ENCODE measurements at places on chromosomes 2 and 18.
A peak's percentile ranks its signal among the peaks of the same experiment; 100 is the strongest.

DNA sequence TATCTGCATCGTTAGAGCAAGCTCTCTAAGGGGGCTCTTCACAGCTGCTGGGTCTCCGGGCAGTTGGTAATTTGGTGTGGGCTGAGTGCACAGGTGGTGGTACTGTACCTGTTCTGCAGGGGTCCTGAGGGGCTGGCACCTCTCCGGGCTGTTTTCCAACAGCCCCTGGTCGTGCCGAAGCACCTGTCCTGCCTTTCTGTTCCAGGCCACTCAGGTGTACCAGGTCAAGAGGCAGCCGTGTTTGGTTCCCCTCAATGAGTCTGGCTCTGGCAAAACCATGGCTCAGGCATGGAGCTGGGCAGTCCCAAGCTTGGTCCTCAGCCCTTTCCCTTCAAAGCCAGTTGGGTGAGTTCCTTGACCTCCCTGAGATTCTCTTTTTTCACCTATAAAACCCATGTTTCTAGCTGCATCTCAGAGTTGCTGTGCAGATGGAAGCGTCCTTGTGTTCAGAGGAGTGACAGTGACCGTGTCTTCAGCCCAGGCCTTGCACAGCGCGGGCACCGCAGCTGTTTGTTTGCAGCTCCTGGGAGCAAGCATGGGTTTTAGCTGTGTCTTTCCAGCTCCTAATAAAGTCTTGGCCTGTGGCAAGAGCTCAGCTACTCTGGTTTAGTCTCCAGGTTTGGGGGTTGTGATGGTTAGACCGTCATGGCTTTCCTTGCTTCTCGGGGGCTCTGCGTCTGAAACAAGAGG, 110.9 kb downstream of the GLI2 start:
- no peak for DNase-seq

DNA sequence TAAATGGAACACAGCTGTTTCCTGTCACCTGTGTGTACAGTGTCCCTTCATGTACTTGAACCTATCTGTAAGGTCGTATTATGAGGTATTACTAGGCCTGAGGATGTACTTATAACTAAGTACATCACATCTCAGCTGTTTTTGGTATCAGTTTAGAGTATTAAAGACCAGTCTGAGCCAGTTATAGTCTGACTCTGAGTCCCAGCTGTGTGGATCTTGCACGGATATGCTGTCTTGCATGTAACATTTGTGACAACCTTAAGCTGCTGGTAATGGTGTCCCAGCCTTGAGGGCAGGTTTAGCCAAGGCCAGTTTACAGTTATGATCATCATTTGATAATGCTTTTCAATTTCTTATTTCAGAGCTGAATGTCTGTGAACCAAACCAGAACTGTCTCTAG, 496.3 kb downstream of the SLC4A3 start:
- DNase-seq, result no peak

DNA sequence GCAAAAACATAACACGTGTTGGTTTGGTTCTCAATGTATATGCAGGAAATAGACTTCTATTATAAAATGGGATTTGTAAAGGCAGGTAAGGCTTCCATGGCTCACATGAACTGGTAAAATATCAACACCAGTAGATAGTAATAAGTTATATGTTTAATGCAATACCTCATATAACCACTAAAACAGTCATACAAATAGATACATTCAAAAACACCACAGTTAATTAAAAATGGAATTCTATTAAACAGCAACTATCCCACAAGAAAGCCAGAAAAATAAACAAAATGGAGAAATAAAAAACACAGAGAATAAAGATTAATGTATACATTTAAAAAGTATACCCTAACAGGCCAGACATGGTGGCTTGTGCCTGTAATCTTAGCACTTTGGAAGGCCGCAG, 243.8 kb upstream of the LRATD1 start:
- no peak for DNase-seq

DNA sequence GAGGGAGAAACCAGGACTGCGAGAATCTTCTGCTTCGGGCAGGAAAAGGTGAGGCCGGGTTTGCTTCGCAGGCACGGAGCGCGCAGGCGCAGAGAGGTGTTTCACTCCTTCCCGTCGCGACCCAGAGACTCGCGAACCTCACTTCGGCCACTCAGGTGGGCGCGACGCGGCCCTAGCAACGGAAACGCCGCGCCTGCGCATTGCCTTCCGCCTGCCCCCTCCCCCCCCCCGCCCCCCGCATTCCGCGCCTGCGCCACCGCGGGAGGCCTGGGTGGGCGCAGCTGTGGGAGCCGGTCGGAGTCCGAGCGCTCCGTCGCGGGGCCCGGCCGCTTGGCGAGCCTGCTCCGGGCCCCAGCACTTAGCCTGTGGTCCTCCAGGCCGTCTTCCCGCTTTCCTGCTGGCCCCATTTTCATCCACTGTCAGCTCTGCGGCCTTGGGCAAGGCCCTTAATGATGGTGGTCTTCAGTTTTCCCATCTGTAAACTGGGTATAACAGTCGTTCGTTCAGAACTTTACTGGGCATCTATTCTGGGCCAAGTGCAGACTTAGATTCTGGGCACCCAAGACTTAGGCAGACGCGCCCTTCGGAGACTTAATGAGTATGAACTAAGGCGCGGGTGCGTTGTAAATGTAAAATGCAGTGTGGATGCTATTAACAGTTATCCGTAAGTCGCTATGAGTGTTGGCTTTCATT, 62.1 kb upstream of the ACKR3 start:
- peak; percentile 83 for DNase-seq

- DNase-seq, result no peak
Observed at GRCh38 chr18:48831113-48831759, 119.5 kb downstream of the SMAD7 start.

- no peak for DNase-seq
Observed at GRCh38 chr2:179561702-179562101, 297.1 kb upstream of the SESTD1 start.

DNA sequence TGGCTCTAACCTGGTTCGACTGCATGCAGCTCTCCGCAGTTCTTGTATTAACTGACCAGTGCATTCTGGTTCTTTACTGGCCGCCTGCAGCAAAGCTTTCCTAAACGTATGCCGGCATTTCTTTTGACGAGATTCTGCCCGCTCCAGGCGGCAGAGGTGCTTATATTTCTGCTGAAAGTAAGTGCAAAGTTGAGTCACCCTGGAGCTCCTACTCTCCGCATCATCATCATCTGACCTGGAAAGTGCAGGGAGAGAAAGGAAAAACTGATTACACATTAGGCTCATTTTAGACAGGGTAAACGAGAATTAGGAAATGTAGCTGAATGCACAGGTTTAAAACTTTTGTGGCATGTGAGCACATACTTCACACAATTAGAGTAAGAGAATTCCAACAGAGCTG, 57.9 kb downstream of the INO80D start:
- DNase-seq, result no peak

DNA sequence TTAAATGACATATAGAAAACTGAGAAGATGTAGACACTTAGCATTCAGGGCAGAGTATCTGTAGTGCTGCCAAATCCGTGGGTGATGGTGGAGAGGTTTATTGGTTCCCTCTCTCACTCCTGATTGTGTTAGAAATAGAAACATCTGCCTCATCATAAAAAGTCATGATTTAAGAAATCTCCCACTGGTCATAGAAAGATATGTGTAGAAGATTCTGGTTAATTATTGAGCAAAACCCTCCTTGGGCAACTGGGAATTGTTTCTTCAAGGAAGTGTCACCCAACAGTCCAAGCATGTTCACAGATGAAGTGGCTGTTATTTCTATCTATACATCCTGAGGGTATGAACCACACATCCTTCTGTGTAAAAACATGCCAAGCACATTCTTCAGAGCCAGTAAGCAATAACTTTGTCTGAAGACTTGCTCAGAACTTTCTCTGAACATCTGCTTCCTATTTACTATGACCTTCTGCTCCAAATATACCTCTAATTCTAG, 33.6 kb upstream of the CHRNA1 start:
- no peak for DNase-seq

DNA sequence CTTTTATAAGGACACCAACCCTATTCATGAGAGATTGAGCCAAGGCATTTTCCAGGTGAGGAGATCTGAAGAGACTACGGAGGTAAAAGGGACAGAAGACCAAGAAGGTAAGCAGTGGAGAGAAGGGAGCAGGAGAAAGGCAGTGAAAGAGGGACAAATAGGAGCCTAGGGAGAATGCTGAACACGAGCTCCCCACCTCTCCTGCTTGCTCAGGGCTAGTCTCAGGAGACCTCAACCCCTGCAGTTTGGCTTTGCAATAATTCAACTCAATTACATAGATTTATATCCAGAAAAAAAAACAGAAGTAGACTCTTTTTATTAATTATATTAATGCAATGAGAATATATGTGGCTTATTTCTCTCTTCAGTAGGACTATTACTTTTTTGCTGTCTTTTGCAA, 91.0 kb upstream of the DDX18 start:
- DNase-seq, result no peak

GRCh38 chr2:174753038-174753633, 11.1 kb downstream of the CHRNA1 start:
- no peak for DNase-seq

DNA sequence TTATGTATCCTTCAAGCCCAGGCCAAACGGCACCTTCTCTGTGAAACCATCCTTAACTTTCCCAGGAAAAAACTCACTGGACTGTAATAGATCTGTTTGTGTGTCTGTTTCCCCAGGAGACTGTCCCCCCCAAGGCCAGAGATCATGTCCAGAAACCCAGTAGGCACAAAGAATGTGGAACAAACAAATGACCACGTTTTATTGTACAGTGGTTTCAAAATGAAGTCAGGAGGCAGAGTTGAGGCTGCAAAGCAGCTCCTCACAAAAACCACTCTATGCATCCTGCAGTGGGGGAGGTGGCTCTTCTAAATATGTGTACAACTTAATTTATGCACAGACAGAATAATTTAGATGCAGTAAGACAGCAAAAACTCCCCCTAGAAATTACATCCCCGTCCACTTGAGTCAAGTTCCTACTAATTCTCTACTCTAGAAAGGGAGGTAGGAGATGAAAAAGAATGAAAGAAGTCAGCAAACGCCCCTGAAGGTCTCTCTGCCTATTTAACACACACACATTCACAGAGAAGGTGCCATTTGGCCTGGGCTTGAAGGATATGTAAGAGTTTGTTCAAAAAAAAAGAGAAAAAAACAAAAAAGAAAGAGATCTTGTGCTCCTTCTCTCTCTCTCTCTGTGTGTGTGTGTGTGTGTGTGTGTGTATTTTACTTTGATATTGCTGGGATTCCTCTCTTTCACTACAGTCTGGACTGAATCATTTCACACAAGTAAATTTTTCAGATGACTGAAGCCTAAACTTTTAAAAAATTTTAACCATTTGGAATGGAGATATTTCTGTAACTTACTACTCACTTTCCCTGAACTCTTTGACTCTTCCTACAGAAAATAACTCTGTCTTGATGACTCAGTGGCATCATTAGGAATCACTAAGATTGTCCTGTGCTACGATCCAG, 19.5 kb downstream of the BCL2 start:
- DNase-seq, result no peak

DNA sequence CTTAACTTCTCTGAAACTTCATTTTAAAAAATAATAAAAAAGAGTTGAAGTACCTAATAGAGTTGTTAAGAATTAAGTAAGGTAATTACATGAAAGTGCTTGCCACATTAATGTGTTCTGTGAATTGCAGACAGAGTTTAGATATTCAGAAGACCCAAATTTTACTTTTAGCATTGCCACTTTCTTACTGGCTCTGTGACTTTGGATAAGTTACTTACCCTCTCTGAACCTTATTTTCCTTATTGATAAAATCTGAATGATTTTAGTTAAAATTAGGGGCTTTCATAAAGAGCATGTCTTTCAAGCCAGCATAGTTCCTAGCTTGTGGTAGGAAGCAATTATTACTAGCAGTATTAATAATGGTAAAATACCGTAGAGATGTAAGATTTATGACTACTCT, 101.2 kb upstream of the CREB1 start:
- DNase-seq, result no peak

GRCh38 chr2:234488913-234489451, 7.9 kb downstream of the ARL4C start:
- DNase-seq, result no peak

GRCh38 chr2:72911256-72911655, 6.1 kb upstream of the EMX1 start:
- DNase-seq, result no peak

GRCh38 chr2:25698752-25699151, 25.4 kb upstream of the DTNB start:
- no peak for DNase-seq

- DNase-seq, result peak; percentile 33
Observed at GRCh38 chr2:26647981-26648380, 6.8 kb upstream of the CIB4 start.

DNA sequence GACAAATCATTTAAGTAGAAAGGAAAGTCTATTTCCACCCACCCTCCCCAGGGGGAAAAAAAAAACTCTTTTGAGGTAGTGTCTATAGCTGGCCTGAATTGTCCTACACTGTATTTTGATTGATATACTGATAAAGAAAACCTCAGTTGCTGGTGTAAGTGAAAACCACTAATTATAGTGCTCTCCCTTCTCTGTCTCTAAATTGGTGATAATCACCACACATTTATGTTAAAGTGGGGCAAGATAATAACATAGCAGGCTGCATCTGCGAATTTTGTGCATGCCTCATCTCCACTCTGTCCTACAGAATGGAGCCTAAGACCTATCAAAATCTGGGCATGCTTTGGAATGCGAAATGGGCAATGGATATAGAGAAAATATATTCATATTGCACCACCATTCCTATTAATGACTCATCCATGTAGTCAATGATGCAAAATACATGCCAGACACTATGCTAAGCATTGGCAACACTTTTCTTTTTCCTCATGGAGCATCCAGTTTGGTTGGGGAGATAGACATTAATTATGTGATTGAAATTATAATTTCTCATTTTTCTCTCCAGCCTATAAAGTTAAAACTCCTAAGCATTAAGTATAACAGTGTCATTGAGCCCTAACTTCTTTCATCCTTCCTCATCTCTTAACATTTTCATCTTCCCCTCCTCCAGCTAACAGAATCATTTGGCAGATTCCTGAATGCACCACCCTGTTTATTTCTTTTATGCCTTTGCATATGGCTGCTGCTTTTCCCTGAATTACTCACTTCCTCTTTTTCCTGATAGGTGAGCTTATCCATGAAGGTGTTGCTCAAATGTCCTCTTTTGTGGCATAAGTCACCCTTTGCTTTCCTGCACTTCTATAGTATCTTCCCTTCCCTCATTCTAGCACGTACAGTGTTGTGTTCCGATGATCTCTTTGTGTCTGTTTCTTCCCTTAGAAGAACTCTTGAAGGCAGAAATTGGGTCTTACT, 58.2 kb downstream of the SLC9A2 start:
- no peak for DNase-seq

DNA sequence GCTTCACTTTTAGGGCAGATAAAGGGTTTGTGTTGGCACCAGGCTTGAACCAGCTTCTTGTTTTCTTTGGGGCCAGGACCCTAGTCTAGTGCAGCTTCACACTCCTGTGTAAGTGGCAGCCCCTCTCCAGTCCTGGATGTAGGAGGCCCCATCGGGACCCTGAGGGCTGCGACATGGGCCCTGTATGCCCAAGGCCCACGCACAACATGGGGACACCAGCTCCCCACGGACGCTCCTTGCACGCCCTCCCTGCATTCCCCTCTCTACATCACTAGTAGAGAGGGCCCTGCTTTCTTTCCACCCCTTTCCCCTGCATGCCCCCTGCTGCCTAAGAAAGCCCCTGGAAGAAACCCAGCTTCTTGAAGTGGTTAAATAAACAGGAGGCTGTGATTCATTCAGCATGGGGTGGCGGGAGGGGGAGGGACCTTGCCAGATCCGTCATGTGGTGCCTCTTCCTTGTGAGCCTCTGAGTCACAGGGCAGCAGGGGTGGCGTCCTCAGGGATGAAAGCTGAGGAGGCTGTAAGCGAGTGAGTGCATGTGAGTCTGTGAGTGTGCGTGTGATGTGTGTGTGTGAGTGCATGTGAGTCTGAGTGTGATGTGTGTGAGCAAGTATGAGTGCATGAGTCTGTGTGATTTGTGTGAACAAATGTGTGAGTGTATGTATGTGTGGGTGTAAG, 42.5 kb downstream of the COPS8 start:
- peak; percentile 96 for DNase-seq

GRCh38 chr2:69576880-69577279, 66.7 kb downstream of the AAK1 start:
- peak; percentile 34 for DNase-seq

Measured in islet precursor cell (in vitro differentiated cells).